ENCODE measurements at places on chromosomes 5 and 9.

GRCh38 chr5:55450050-55450765 is 84.6 kb downstream of the PLPP1 start:
- H3K4me3 ChIP-seq, result no peak overlapping the region
- no peak overlapping the region for H3K27ac ChIP-seq
- no peaks in the 10 kb centered on the region for H3K4me1 ChIP-seq
- no peaks in the 10 kb centered on the region for H3K27me3 ChIP-seq

GRCh38 chr9:116027511-116027910 is 126.1 kb upstream of the PAPPA start:
- H3K4me3 ChIP-seq, result no peak overlapping the region
- no peak for DNase-seq
- H3K36me3 ChIP-seq, result no peaks in the 10 kb centered on the region
- no peaks in the 10 kb centered on the region for H3K4me1 ChIP-seq

DNA sequence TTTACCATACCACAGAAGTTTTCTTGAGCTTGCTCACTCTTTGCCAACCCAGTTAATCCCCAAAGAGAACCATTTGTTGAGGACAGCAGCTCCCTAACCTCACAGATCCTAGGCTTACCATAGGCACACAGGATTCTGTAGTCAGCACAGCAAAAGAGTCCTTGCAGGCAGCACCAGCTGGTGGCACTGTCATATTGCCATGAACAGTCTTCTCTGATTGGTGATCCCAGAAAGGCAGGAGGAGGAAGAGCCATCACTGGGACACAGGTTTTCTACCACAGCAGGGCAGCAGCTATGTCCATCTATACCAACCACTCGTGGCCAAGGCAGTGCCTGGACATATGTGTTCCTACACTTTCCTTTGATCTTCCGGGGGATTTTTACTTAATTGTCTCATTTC is 297.1 kb upstream of the CD180 start:
- no peak for DNase-seq
- H3K4me1 ChIP-seq, result peaks cover 2% of the 10 kb centered on the region
- H3K4me3 ChIP-seq, result no peak overlapping the region
- no peak overlapping the region for H3K27ac ChIP-seq

DNA sequence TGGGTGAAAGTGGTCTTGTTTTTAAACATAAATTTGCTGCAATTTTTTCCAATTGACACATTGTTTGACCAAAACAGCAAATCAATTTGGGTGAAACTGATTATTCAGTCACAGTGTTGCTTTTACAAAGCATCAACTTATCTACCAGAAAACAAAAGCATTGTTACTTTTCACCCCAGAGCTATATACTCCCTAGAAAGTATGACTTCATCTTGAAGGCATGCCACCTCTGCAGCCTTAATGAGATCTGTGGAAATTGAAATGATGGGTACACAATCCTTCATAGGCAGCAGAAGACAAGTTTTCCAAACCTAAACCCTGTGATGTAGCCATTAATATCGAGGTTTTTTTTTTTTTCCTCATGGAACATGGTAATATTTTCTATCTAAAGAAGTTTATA is 615.9 kb downstream of the CHSY3 start:
- no peak overlapping the region for H3K27ac ChIP-seq
- no peaks in the 10 kb centered on the region for H3K4me1 ChIP-seq
- DNase-seq, result no peak
- no peaks in the 10 kb centered on the region for H3K36me3 ChIP-seq
- H3K27me3 ChIP-seq, result no peaks in the 10 kb centered on the region

- H3K4me1 ChIP-seq, result no peaks in the 10 kb centered on the region
- H3K4me3 ChIP-seq, result peak overlapping the region; percentile 46
- peak; percentile 50 for DNase-seq
Measured at GRCh38 chr5:107670087-107670931, 428 bp downstream of the EFNA5 start.

DNA sequence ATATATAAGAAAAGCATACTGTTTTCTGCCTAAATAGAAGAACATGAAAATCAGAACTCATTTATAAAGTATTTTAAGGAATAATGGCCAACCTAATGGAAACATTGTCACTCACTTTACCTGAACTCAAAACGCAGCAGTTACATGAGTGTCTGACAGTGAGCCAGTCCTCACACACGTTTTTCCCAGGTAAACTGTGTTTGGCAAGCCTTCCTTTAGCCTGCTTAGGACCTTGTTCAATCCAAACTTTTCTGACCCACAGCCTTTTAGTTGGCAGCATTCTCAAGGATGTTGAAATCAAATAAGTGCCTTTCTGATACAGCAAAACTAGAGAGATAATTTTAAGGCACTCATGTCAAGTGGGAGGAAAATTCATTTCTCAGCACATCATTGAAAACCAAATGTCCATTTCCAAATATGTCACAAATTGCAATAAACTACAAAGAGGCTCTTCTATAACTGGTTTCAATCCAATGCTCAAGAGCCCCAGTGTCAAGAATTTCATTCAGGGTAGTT is 83.5 kb upstream of the SPDL1 start:
- DNase-seq, result no peak
- H3K27me3 ChIP-seq, result no peaks in the 10 kb centered on the region
- no peak overlapping the region for H3K27ac ChIP-seq
- H3K4me1 ChIP-seq, result no peaks in the 10 kb centered on the region
- no peak overlapping the region for H3K4me3 ChIP-seq

DNA sequence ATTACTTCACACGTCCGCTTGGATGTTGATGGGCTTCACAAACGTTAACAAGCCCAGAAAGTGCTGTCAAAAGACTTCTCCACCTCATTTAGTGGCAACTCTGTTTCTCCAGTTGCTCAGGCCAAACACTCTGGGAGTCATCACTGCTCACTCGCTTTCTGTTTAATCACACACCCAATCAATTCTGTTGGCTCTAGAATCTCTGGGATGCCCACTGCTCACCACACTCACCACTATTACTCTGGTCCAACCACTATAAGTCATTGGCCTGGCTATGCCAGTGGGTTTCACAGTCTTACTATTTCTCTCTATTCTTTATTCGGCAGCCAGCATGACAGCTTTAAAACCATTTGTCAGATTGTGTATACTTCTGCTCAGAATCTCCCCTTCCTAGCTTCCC is 163.5 kb downstream of the KDM4C start:
- H3K4me3 ChIP-seq, result no peak overlapping the region
- no peaks in the 10 kb centered on the region for H3K36me3 ChIP-seq
- no peaks in the 10 kb centered on the region for H3K4me1 ChIP-seq

GRCh38 chr9:86721226-86721781 is 226.0 kb downstream of the GAS1 start:
- H3K36me3 ChIP-seq, result no peaks in the 10 kb centered on the region
- DNase-seq, result no peak
- no peaks in the 10 kb centered on the region for H3K27me3 ChIP-seq
- no peak overlapping the region for H3K27ac ChIP-seq
- no peak overlapping the region for H3K4me3 ChIP-seq
- peaks cover 10% of the 10 kb centered on the region for H3K4me1 ChIP-seq

GRCh38 chr5:143126174-143127019 is 277.1 kb downstream of the NR3C1 start:
- no peak overlapping the region for H3K27ac ChIP-seq
- peaks cover 4% of the 10 kb centered on the region for H3K4me1 ChIP-seq
- H3K27me3 ChIP-seq, result no peaks in the 10 kb centered on the region
- no peak overlapping the region for H3K4me3 ChIP-seq

DNA sequence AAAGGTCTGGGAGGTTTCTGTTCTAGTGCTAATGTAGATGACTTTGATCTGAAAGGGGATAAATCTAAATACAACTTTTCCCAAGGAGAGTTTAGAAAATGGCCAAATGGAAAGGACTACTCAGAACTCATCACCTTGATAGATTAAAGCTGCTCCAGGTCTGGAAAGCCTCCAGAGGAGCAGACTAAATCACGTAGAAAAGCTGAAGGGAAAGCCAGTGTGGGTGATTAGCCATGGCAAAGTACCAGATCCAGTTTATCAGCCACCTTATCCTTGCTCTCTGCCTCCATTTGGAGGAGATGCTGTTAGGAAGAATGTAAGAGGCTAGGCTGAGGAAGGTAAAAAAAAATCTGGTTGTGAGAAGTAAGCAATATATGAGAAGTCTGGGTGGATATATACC is 120.7 kb upstream of the RAI14 start:
- H3K27ac ChIP-seq, result no peak overlapping the region
- H3K4me1 ChIP-seq, result no peaks in the 10 kb centered on the region
- no peaks in the 10 kb centered on the region for H3K27me3 ChIP-seq
- no peak for DNase-seq

DNA sequence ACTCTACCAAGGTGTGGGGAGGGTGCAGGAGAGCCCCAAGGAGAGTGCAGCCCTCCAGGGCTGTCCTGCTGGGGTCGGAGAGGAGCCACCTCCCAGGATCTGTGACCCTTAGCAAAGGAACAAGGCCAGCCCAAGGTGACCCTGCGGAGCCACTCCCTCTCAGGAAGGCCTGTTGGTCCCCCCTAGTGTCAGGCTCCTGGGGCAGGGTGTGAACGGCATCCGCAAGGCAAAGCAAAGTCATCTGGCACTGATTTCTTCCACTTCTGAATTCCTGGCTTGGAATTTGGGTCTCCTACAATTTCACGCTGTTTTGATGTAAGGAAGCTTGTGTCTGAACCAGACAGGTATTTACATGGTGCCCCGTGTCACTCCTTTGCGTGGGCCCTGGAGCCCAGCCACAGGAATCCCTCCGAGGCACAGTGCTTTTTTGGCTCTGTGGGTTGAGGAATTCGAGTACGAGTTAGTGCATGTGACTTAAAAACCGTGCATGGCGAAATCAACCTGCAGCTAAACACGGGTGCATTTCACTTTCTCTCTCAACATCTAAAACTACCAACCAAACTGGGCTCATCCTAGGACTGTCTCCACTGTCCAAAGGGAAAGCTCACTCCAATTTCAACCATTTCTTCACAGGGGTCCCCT is 24.5 kb upstream of the GFPT2 start:
- H3K36me3 ChIP-seq, result no peaks in the 10 kb centered on the region
- H3K4me1 ChIP-seq, result no peaks in the 10 kb centered on the region
- no peak for DNase-seq
- H3K4me3 ChIP-seq, result no peak overlapping the region
- H3K27me3 ChIP-seq, result no peaks in the 10 kb centered on the region

DNA sequence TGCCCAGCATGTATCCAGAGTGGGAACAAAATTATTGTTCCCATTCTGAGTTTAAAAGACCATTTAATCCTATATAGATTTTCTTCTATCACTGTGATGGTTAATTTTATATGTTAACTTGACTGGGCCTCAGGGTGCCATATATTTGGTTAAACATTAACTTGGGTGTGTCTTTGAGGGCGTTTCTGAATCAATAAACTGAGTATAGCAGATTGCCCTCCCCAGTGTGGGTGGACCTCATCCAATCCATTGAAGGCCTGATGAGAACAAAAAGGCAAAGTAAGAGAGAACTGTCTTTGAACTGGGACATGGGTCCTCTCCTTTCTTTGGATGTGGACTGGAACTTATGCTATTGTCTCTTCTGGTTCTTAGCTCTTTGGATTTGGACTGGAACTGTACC is 17.3 kb downstream of the RIOK2 start:
- no peaks in the 10 kb centered on the region for H3K36me3 ChIP-seq
- no peak for DNase-seq
- no peaks in the 10 kb centered on the region for H3K27me3 ChIP-seq
- H3K27ac ChIP-seq, result no peak overlapping the region
- no peak overlapping the region for H3K4me3 ChIP-seq

- DNase-seq, result peak; percentile 35
- H3K27ac ChIP-seq, result no peak overlapping the region
- no peak overlapping the region for H3K4me3 ChIP-seq
- H3K36me3 ChIP-seq, result no peaks in the 10 kb centered on the region
- H3K27me3 ChIP-seq, result no peaks in the 10 kb centered on the region
Measured at GRCh38 chr9:80649001-80649420, 1040.3 kb downstream of the TLE1 start.

DNA sequence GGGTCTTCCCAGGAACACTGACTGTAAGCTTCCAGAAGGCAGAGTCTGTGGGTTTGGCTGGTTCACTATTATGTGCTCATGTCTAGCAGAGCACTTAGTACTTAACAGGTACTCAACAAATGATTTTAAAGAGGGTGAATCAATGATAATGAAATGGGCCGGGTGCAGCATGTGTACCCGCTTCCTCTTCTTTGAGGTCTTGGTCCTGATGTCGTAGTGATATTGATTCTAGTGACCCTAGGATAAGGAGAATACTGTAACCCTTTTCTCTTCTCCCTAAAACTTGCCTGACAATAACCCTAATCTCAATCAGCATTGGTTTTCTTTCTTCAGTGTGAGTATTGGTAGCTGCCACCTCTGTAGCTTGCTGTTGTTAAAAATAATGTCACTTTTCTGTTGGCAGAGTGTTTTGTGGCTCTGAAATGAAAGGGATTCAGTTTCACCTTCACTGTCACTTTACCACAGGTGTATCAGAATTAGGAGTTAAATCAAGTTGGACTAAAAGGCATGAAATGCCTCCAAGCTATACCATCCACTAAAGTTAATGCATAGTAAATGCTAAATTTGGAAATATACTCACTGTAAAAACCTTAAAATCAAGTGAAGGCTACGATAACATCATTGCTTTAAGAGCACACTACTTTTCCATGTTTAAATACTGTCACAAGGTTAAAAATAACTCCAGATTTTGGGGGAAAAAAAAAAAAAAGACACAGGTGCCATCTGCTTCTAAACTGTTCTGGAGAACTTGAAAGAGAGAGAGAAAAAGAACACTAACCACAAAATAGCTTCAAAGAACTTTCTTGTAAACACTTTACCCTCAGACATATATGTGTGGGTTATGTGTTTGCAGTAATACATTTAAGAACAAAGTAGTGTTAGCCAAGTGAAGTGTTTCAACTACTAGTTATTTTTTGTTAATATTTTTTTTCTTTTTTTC is 6.0 kb downstream of the CAMK4 start:
- H3K27ac ChIP-seq, result no peak overlapping the region
- H3K36me3 ChIP-seq, result no peaks in the 10 kb centered on the region
- no peaks in the 10 kb centered on the region for H3K27me3 ChIP-seq
- H3K4me3 ChIP-seq, result no peak overlapping the region
- no peaks in the 10 kb centered on the region for H3K4me1 ChIP-seq
- no peak for DNase-seq

DNA sequence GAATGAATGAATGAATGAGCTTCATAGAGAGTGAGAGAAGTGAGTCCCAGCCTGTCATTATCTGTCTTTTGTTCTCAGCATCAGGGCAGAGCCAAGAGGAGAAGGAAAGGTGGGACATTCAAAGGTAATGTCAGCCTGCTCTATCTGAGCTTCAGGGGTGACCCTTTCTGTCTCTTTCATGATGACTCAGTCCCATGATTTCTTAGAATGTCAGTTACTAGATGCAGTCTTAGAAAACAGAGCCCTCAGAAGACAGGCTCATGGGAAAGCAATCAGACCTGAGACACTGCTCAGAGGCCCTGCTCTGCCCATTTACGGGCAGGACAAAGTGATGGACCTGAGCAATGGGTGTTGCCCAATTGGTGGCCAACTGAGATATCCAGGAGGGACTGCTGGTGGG is 1.1 kb downstream of the SPATA31D1 start:
- H3K4me3 ChIP-seq, result no peak overlapping the region
- H3K4me1 ChIP-seq, result no peaks in the 10 kb centered on the region
- H3K36me3 ChIP-seq, result no peaks in the 10 kb centered on the region
- DNase-seq, result no peak
- H3K27me3 ChIP-seq, result no peaks in the 10 kb centered on the region

GRCh38 chr5:120456006-120456405 is 8.1 kb upstream of the PRR16 start:
- H3K27me3 ChIP-seq, result no peaks in the 10 kb centered on the region
- no peaks in the 10 kb centered on the region for H3K4me1 ChIP-seq
- DNase-seq, result no peak
- H3K36me3 ChIP-seq, result no peaks in the 10 kb centered on the region

GRCh38 chr5:135478938-135479337 is 26.8 kb upstream of the TIFAB start:
- H3K27me3 ChIP-seq, result no peaks in the 10 kb centered on the region
- no peak overlapping the region for H3K27ac ChIP-seq
- no peaks in the 10 kb centered on the region for H3K36me3 ChIP-seq
- DNase-seq, result no peak
- H3K4me1 ChIP-seq, result no peaks in the 10 kb centered on the region

All from ovary (tissue), 10 donors.